ENCODE measurements at places on chromosomes 5 and 9.

DNA sequence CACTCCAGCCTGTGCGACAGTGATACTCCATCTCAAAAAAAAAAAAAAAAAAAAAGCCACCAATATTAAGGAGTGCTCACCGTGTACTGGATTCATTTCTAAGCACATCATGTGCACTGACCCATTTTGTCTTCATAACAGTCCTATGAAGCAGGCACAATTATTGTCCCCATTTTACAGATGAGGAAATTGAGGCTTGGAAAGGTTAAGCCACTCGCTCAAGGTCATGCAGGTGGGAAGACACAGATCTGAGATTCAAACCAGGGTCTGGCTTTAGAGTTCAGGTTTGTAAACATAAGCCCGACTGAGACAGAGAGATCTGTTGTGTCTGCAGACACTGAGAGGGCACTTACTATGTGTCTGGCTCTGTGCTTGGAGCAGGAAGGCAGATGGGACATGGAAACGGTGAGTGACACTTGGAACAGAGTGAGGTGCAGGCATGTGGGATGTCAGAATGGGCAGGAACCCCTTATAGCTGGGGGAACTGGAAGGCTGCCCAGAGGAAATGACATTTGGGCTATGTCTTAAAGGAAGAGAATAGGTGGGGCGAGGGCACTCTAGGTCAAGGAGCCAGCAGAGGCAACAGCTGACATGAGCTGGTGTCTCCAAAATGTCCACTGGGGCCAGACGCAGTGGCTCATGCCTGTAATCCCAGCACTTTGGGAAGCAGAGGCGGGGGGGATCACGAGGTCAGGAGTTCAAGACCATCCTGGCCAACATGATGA, 69.9 kb downstream of the STK10 start:
- DNase-seq: no peak

DNA sequence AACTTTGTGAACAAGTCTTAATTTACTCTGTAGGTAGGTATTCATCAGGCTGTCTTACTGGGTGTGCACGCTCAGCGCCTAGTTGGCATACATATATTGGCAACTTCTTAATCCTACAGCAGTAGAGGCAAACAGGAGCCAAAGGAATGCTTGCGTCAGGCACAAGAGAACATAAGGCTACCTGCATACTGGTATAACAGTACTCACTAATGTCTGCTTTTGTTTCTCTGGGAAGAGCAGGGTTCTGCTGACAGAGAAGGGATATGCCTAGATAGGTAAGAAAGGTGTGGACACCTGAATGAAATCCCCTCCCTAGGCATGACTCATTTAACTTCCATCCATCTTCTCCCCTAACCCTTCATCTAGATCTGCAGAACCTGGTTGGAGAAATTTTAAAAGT, 40.1 kb downstream of the ELL2 start:
- no peak for DNase-seq

DNA sequence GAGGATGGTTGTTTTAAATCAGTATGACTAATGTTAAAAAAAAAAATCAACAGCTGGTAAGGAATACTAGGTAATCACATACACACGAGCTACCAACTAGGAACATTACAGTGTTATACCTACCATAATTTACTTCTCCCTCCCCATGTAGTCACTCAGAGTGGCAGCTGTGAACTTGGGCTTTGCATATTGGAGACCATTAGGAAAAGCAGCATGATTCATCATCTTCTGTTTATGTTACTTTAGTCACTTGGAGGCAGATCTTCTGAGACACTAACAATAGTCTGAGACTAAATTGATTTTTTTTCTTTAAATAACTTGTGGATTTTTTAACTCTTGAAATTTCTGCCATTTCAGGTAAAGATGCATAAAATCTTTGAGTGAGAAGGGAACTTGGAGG, 141.5 kb upstream of the NR4A3 start:
- peak; percentile 57 for DNase-seq

DNA sequence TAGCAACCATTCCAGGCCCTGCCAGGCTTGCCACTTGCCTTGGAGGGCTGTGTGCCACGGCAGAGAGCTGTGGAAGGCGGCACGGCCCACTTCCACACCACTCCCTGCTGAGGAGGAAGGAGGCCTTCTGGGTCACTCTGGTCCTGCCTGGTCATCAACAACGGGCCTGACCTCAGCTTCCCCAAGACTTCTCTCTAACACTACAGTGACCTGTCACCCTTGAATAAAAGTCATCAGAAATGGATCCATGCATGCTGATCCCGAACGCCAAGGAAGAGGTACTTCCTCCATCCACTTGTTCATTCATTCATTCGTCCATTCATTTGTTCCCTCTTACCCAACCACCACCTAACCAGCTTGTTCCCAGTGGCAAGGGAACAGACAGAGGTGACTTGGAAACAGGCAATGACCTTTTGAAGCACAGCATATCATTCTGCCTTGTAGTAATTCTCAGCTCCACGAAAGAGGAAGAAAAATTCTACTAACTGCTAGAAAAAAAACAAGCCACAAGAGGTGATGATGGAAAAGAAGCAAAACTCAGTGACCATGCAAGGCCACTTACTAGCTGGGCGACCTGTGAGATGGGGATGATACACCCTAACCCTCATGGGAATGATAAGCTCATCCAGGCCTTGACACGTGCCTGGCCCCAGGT, 58.6 kb downstream of the STK10 start:
- no peak for DNase-seq

DNA sequence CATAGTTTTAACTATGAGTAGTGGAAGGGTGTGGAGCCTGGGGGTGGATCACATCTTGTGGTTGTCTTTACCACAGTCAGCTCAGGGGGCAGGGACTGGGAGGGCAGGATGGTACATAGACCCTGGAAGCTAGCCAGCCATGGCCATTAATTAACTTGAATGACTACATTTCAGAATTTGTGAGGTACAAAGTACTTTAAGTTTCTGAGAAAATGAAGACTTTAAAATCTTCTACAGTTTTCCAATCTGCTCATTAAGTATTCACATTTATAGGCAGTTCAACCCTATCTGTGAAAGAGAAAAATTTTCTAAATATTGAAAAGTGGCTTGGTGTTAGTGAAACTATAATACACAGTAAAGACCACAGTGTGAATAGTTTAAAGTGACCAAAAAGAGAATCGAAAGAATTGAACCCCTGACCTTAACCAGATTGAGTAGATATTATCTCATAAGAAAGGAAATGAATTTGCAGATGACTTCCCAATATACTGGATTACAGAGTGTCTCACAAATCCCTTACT, 234.2 kb upstream of the MEF2C start:
- no peak for DNase-seq

GRCh38 chr5:144028636-144029035, 141.8 kb downstream of the YIPF5 start:
- peak; percentile 48 for DNase-seq

- DNase-seq: no peak
These were observed 12.8 kb downstream of the OLFM1 start for GRCh38 chr9:135100241-135100681.

GRCh38 chr5:142615948-142616347, 69.9 kb downstream of the FGF1 start:
- DNase-seq: no peak

DNA sequence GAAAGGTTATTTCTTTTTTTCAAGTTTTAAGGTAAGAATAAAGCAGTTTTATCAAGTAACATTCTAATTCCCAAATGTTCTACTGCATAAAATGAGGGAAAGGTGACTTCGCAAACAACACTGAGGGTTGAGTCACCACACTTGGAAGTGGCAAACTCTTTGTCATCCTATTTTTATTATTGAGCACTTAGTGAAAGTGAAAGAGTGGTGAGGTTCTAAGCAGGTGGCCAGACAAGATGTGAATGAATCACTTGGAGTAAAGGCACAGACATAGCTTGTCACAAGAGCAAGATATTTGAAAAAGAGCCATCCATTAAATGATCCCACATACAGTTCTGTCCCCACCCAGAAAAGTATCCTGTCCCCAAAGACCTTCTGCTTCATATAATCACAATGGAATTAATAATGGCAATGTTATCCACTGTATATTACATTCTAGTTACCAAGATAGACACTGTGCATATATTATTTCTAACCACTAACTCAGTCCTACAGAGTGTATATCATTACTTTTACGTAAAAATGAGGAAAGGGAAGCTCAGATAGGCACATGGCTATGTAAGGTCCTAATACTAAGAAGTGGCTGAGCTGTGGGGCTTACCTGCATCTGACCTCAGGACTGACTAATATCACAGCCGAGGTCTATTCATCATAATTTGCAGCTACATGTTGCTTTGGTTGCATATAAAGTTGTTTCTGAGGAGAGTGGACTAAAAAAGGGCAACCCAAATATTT, 730.4 kb upstream of the MEF2C start:
- no peak for DNase-seq

- DNase-seq: no peak
These were observed 480.3 kb upstream of the SEMA6A start for GRCh38 chr5:117054911-117055310.

DNA sequence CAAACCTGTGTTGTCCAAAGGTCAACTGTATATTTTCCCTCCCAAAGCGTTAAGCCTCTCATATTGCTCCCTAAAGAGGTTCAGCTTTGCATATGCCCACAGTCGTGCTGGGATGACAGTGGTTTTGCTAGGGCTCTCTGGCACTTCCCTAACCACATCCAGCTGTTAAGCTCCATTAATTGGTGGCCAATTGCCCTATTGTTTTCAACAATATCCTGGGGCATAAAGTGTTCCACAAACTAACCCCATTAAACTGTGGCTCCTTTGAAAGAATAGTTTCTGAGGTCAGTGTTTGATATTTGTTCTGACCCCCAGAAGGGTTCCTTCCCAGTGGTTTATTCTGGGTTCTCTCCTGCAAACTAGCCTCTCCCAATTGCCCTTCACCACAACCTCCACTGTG, 194.5 kb downstream of the HSD17B3 start:
- no peak for DNase-seq

DNA sequence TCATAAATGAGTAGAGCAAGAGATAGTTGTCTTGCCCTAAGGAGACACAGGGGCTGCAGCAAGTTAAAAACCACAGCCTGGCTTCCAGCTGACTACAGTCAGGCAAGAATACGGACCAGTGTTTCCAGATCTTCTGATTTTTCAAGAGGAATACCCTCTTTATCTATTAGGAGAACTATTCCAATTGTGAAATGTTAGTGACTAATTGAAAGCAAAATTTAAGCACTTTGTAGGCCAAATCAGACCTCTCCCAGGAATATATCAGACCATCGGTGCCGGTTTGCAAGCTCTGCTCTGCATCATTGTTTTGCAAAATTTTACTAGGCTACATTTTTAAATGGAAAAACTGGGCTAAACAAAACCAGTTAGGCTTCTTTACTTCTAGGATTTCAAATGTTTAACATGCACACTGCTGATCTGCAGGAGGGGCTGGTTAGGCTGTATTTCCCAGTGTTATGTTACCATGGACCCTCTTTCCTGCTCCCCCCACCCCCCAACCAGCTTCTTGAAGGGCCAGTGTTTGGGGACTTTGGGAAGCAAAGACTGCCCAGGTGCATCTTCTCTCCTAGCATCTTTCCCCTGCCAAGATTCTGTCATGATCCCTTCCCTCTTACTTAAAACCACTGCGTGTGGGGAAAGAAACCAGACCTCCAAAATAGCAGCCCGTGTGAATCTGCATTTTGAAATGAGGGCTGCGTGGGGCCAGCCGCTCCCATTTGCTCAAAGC, 1.1 kb upstream of the ARSI start:
- no peak for DNase-seq

- no peak for DNase-seq
These were observed 7.8 kb upstream of the ORM1 start for GRCh38 chr9:114314881-114315722.

DNA sequence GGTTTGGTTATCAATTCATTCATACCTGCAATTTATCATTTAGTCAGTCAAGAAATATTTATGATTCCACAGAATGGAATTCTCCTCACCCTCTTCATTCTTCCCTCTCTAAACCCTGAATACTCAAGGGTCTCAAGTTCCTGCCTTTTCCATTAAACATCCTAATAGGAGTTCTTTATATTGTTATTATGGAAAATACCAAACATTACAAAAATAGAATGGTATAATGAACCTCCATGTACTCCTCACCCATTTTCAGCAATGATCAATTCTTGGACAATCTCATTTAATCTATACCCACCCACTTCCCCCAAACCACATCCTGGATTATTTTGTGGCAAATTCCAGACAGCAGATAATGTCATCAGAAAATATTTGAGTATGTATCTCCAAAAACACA, 74.5 kb downstream of the ADAMTS12 start:
- DNase-seq: no peak

- no peak for DNase-seq
These were observed 1293.7 kb upstream of the C9orf72 start for GRCh38 chr9:28866951-28867350.

DNA sequence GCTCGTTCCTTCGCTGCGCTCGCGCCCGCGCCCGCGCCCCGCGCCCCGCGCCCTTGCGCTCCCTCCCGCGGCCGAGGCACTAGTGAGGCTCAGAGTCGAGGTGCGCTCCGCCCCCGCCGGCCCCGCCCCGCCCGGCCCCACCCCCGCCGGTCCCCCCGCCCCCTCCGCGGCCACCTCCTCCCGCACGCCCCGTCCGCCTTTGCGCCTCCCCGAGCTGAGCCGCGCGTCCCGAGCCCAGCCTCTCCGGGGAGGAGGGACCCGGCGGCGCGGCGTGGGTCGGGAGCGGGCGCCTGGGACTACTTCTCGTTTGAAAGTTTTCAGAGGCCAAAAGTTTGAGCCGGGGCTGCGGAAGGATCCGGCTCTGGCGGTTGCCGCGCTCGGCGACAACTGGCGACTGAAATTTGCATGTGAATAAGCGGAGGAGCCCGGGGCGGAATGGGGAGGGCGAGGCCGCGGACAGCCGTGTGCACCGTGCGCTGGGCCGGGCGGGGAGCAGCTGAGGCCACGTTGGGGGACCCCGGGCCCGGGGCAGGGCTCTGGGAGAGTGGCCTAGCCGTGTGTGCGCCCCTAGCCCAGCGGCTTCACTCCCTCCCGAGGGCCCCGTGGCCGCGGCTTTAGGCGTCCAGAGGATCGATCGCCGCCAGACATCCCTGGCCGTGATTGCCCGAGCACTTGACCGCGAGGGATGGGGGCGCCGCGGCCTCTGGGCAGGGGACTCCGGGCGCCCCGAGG, at the start of gene NOTCH1:
TSS of gene NOTCH1 (minus strand) at position 84 of the 732 bp plus-strand sequence. CDS start 262 bp downstream, outside the sequence.
- DNase-seq: peak; percentile 76

DNA sequence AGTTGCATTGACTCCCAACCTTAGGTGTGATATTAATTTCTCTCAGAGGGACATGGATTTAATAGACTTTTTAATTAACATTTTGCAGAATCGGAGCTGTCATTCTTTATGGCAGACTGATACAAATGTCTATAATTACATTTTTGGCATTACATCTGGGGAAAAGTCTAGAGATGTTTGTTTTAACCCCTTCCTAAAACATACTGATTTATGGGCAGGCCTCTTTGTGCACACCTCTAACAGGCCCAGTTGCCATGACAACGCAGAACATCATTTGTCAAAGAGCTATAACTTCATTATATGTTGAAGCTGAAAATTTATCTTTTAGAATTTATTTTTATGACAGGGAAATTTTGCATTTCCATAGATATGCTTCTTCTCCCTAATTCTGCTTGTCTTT, 158.5 kb downstream of the NTRK2 start:
- DNase-seq: no peak
